ENCODE measurements at places on chromosomes 7 and 10.

- DNase-seq: no peak
Measured at GRCh38 chr10:21742740-21743412, 208.8 kb downstream of the MLLT10 start.

DNA sequence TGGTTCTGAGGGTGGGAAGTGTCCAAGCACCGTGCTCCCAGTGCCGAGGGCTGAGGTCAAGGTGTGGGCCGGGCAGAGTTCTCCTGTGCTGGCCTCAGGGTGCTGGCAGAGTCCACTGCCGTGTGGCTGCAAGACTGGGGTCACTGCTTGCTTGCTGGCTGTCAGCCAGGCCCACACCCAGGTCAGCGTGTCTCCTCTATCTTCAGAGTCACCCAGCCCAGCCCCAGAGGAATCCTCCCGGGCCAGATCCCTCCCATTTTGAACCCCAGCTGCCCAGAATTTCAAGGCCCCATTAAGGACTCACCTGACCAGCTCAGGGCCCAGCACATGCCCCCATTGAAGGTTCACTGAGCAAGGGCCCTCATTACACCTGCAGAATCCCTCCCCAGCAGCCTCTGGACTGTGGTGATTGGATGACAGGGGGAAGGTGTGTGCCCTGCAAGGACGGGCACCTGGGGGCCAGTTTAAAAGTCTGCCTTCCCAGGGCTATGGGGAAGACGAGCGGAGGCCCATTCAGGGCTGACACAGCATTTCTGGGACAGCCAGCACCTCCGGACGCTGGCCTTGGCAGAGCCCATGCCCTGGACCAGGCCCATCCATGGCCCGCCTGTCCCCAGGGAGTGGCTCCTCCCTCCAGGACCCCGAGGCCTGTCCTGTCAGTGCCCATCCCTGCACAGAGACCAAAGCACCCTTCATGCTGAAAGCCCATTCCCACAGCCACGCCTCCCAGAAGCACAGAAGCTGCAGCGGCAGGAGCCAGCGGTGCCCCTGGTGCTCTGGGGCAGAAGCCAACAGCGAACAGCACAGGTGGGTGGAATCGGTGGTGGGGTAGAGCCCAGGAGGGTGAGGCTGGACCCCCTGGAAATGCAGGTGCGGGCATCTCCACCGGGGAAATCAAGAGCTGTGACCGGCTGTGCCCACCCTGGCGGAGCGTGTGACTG lies 45.1 kb upstream of the PPP2R2D start:
- no peak for DNase-seq

- peak; percentile 87 for DNase-seq
Measured at GRCh38 chr10:90930070-90930837, 9.4 kb upstream of the ANKRD1 start.

DNA sequence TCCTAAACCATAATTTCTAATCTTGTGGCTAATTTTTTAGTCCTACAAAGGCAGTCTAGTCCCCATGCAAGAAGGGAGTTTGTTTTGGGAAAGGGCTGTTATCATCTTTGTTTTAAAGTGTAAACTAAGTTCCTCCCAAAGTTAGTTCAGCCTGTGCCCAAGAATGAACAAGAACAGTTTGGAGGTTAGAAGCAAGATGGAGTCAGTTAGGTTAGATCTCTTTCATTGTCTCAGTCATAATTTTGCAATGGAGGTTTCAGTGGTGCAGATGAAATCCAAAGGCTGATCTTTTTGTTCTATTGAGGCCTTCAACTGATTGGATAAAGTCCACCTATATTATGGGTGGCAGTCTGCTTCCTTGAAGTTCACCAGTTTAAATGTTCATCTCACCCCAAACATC lies 68.1 kb downstream of the LRGUK start:
- no peak for DNase-seq

GRCh38 chr10:31129271-31129670 lies 97.6 kb upstream of the ZNF438 start:
- peak; percentile 88 for DNase-seq

GRCh38 chr10:17783751-17784150 lies 25.4 kb upstream of the MRC1 start:
- no peak for DNase-seq

DNA sequence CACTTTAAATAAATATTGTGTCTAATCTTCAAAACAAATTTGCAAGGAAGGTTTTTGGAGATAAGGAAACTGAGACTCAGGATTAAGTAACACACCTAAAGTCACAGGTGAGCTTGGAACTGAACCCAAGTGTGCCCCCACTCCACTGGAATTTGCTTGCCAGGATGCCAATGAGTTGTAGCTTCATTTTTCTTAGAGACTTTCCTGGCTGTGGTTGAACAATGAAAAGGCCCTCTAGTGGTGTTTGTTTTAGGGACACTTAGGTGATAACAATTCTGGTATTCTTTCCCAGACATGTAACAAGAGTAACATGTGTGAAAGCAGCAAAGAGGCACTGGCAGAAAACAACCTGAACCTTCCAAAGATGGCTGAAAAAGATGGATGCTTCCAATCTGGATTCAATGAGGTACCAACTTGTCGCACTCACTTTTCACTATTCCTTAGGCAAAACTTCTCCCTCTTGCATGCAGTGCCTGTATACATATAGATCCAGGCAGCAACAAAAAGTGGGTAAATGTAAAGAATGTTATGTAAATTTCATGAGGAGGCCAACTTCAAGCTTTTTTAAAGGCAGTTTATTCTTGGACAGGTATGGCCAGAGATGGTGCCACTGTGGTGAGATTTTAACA lies 1.5 kb downstream of the IL6 start:
- DNase-seq: no peak

DNA sequence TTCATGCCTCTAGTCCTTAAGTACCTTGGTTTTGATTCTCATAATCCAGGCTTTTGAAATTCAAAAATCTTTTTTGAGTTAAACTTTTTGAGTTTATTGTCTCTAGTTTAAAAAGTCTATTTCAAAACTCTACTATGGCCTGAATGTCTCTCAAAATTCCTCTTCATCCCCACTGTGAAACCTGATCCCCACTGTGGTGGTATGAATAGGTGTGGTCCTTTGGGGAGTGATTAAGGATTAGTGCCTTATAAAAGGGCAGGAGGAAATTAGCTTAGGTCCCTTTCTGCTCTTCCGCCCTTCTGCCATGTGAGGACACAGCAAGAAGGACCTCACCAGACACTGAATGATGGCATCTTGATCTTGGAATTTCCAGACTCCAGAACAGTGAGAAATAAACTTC lies 44.1 kb upstream of the JAZF1 start:
- DNase-seq: no peak

- peak; percentile 60 for DNase-seq
Measured at GRCh38 chr7:137454767-137455166, 111.2 kb upstream of the PTN start.

GRCh38 chr7:25669281-25669781 lies 441.0 kb upstream of the NPVF start:
- DNase-seq: no peak
